ENCODE measurements at places on chromosomes 4 and X.

- DNase-seq, result no peak
These were observed 36.7 kb upstream of the MSN start for GRCh38 chrX:65630771-65631170.

GRCh38 chr4:184281231-184282139, 63.8 kb upstream of the ENPP6 start:
- no peak for DNase-seq

- peak; percentile 44 for DNase-seq
These were observed 87.7 kb downstream of the SHROOM2 start for GRCh38 chrX:9873952-9874351.

DNA sequence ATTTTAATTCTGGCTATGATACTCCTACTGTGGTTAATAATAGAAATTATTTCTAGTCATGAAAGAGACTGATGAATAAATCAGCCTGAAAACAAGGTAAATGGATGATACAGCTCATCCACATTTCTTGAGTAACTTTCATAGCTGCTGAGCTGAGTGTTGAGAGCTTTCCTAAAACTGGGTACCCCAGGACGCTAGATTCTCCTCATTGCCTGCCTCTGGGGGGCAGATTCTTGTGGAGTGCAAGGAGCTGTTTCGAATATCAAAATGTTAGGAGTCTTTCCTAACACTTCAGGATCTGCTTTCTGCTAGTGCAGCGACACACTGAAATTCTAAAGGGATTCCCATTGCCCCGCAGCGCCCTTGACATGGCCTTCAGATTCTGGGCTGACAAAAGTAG, 2.1 kb downstream of the MND1 start:
- no peak for DNase-seq

GRCh38 chr4:2667428-2667827, 88.7 kb downstream of the TNIP2 start:
- no peak for DNase-seq

Data from epithelial cell of esophagus (primary cell).